Nephron progenitor cell (in vitro differentiated cells): ENCODE measurements at places on chromosomes 11 and 22.

DNA sequence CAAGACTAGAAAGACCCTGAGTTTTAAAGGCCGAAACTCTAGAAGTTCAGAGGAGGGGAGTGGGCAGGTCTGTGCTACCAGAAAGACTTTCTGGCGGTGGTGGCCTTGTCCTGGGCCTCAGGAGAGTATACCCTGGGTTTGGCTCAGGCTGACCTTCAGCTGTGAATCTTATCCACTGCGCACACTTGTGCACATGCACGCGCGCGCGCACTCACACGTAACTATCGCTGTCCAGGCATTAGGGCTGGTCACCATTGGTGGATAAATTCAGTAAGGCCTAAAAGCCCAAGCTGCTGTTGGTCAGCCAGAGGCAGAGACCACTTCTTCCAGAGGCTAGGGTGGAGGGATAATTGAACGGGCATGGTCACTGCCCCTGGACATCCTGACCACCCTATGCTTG lies 25.1 kb downstream of the ARHGEF17 start:
- H3K27ac ChIP-seq: peak overlapping the region; percentile 98
- H3K36me3 ChIP-seq: no peaks in the 10 kb centered on the region
- H3K4me1 ChIP-seq: peaks cover 92% of the 10 kb centered on the region
- peak overlapping the region; percentile 69 for H3K4me3 ChIP-seq

DNA sequence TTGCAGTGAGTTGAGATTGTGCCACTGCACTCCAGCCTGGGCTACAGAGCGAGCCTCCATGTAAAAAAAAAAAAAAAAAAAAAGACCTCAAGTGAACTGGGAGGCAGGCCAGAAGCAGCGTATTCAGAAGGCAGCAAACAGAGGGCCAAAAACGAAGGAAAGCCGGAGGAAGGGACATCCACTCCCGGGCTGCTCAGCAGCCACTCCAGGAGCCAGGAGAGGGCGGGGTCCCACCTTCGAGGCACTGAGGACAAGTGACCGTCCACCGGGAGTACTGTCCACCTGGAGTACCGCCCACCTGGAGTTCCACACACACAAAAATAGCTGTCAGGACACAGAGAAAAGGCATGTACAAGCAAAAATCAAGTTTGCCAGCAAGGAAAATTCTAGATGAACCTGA lies 5.5 kb downstream of the TOLLIP start:
- no peak overlapping the region for H3K4me3 ChIP-seq
- H3K27ac ChIP-seq: no peak overlapping the region
- H3K4me1 ChIP-seq: peaks cover 78% of the 10 kb centered on the region

- no peaks in the 10 kb centered on the region for H3K27me3 ChIP-seq
- no peak overlapping the region for H3K4me3 ChIP-seq
These were observed 24.1 kb upstream of the CCDC89 start for GRCh38 chr11:85709941-85710702.

GRCh38 chr11:121482231-121483129 lies 29.7 kb upstream of the SORL1-AS1 start:
- H3K27me3 ChIP-seq: peaks cover 3% of the 10 kb centered on the region
- no peak for DNase-seq

DNA sequence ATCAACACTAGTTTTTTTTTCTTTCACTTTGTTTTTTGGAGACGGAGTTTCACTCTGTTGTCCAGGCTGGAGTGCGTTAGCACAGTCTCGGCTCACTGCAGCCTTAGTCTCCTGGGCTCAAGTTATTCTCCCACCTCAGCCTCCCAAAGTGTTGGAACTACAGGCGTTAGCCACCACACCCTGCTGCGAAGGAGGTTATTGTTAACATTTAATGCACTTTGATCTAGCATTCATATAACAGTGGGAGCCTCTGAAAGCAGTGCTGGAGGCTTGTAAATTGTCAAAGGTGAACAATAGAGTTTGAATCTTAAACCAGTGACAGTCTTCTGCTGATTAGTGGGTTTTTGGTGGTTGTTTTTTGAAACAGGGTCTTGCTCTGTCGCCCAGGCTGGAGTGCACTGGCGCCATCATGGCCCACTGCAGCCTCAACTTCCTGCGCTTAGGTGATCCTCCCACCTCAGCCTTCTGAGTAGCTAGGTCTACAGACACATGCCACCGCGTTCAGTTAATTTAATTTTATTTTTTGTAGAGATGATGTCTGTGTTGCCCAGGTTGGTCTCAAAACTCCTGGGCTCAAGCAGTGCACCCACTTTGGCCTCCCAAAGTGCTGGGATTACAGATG lies 96.9 kb upstream of the HORMAD2 start:
- no peak overlapping the region for H3K4me3 ChIP-seq
- H3K4me1 ChIP-seq: peaks cover 14% of the 10 kb centered on the region
- H3K27ac ChIP-seq: no peak overlapping the region
- no peak for DNase-seq
- no peaks in the 10 kb centered on the region for H3K27me3 ChIP-seq

GRCh38 chr11:2760196-2760871 lies 60.5 kb upstream of the KCNQ1OT1 start:
- no peaks in the 10 kb centered on the region for H3K36me3 ChIP-seq
- H3K4me1 ChIP-seq: peaks cover 33% of the 10 kb centered on the region
- no peak overlapping the region for H3K27ac ChIP-seq
- H3K27me3 ChIP-seq: peaks cover 7% of the 10 kb centered on the region

DNA sequence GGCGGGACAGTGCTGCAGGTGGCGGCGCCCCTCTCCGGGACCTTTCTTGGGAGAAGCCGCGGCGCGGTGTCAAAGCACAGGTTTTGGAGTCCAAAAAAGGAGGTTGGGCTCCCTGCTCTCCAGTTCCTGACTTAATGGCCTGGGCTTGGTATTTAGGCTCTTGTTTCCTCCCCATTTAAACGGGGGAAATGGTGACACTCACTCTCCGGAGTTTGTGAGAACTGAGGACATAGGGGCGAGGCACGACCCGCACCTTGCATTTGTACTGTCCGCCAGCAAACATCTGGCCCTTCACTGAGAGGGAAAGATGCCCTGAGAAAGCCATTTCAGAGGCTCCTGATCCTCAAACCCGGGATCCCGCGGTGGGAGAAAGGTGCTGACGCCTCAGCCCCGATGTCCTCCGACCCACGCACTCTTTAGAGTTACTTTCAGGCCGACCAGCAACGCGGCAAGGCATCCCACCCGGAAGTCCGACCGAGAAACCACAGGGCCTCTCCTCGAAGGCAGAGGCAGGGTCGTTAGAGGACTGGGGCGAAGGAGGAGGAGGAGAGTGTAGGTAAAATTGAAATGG lies 2.9 kb upstream of the WDR74 start:
- H3K36me3 ChIP-seq: peaks cover 10% of the 10 kb centered on the region
- peak; percentile 50 for DNase-seq
- H3K4me1 ChIP-seq: peaks cover 27% of the 10 kb centered on the region
- H3K4me3 ChIP-seq: no peak overlapping the region
- H3K27me3 ChIP-seq: peaks cover 8% of the 10 kb centered on the region

- DNase-seq: peak; percentile 53
- H3K36me3 ChIP-seq: no peaks in the 10 kb centered on the region
- peaks cover 38% of the 10 kb centered on the region for H3K27me3 ChIP-seq
- H3K4me1 ChIP-seq: no peaks in the 10 kb centered on the region
- no peak overlapping the region for H3K4me3 ChIP-seq
These were observed 550.9 kb upstream of the CCDC90B start for GRCh38 chr11:83836883-83837654.

- peaks cover 38% of the 10 kb centered on the region for H3K4me1 ChIP-seq
- H3K27ac ChIP-seq: no peak overlapping the region
- DNase-seq: no peak
- no peak overlapping the region for H3K4me3 ChIP-seq
- H3K36me3 ChIP-seq: peaks cover 14% of the 10 kb centered on the region
These were observed 147.5 kb downstream of the ST3GAL4 start for GRCh38 chr11:126502982-126503381.

DNA sequence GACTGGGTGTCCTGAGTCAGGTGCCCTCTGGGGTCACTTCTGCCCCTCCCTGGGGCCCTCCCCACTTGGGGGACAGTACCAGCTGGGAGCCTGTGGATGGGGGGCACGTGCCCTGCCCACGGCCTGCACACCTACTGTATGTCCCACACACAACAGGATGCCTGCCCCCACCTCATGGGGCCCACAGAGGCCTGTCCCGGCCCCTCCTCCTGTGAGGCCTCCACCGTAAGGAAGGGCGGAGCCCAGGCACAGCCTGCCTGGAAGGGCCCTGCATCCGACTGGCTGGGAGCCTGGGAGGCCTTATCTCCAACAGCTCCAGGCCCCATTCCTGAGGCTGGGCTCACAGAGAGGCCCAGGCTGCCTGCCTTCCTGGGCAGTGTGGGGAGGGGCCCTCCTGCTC lies 47.8 kb downstream of the BRSK2 start:
- H3K27ac ChIP-seq: no peak overlapping the region
- DNase-seq: no peak
- H3K27me3 ChIP-seq: peaks cover 11% of the 10 kb centered on the region
- H3K4me1 ChIP-seq: no peaks in the 10 kb centered on the region

- no peak for DNase-seq
- H3K4me3 ChIP-seq: no peak overlapping the region
- no peaks in the 10 kb centered on the region for H3K36me3 ChIP-seq
- H3K27ac ChIP-seq: no peak overlapping the region
- peaks cover 2% of the 10 kb centered on the region for H3K27me3 ChIP-seq
These were observed 220.9 kb downstream of the PGR start for GRCh38 chr11:100908746-100909145.

DNA sequence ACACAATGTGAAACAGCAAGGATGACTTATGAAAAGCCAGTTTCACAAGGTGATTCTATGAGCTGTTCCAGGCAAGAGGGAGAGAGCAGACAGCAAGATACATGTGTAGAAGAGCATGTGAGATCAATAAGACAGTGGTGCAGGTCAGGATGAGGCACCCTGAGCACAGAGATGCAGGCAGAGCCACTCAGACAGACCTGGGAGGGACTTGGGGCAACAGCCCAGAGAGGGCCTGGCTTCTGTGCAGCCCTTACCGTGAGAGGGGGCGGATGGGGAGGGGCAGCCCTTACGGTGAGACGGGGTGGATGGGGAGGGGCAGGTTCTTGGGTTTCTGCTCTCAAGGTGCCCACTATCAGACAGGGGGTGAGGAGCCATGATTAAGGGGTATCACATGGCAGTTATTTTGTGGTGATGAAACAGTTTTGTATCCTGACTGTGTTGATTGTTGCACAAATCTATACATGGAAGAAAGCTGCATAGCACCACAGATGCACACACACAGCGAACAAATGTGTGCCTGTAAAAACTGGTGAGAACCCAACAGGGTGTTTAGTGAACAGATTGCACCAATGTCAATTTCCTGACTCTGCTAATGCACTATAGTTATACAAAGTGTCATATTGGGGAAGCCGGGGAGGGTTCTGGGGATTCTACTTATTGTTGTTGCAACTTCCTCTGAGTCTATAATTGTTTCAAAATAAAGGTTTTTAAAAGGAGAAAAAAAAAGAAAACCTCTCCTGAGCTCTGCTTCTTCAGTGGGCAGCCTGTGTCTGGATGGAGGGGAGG lies 5.2 kb upstream of the C22orf42 start:
- H3K27ac ChIP-seq: peak overlapping the region; percentile 60
- peaks cover 14% of the 10 kb centered on the region for H3K27me3 ChIP-seq
- DNase-seq: no peak
- peaks cover 5% of the 10 kb centered on the region for H3K4me1 ChIP-seq
- no peak overlapping the region for H3K4me3 ChIP-seq

DNA sequence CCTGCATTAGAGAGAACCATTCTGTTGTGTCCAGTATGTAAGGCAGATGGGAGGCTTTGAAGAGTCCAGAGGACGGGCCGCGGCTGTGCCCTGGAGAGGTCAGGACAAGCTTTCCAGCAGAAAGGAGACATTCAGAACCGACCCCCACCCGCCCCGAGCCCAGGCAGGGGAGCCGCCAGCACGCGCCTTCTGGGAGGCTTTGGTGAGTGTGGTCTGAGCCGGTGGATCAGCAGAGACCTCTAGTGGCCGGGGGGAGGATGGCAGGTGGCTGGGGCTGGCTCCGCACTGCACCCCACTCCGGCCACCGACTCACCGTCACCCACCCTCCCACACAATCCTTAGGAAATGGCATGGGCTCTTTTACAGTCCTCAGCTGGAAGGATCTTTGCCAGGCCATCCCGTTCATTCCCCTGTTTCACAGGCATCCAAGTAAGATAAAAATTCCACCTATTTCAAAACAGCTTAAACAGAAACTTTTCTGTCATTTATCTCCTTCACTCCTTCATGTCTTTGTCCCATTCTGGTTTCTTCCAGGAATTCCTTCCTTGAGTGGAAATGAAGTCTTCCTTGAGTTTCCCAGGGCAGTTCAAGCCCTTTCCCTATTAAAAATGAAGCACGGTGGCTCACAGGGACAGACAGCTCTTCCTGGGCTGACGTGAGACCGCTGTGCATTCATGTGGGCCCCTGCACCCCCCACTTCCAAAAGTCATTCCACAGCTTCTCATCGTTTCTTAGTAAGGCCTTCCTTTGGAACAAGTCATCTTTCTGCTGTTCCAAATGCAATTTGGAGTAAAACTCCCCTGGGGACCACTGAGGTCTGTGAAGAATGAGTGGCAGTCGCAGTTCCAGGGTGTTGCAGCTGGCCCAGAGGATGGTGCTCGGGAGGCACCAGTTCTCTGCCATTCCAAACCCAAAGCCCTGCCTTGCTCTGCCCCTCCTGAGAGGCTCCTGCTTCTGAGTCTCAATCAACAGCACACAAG lies 91.0 kb downstream of the FEZ1 start:
- peak overlapping the region; percentile 39 for H3K4me3 ChIP-seq
- peaks cover 21% of the 10 kb centered on the region for H3K36me3 ChIP-seq
- DNase-seq: peak; percentile 90
- H3K4me1 ChIP-seq: peaks cover 84% of the 10 kb centered on the region
- no peaks in the 10 kb centered on the region for H3K27me3 ChIP-seq

- no peaks in the 10 kb centered on the region for H3K36me3 ChIP-seq
- no peak overlapping the region for H3K27ac ChIP-seq
- no peak for DNase-seq
- H3K4me1 ChIP-seq: peaks cover 11% of the 10 kb centered on the region
These were observed 18.5 kb downstream of the KRTAP5-5 start for GRCh38 chr11:1647901-1648652.

GRCh38 chr11:131025020-131025419 lies 108.7 kb upstream of the SNX19 start:
- no peak overlapping the region for H3K27ac ChIP-seq
- peaks cover 13% of the 10 kb centered on the region for H3K27me3 ChIP-seq
- H3K4me1 ChIP-seq: peaks cover 6% of the 10 kb centered on the region
- peak; percentile 15 for DNase-seq
- H3K36me3 ChIP-seq: no peaks in the 10 kb centered on the region

DNA sequence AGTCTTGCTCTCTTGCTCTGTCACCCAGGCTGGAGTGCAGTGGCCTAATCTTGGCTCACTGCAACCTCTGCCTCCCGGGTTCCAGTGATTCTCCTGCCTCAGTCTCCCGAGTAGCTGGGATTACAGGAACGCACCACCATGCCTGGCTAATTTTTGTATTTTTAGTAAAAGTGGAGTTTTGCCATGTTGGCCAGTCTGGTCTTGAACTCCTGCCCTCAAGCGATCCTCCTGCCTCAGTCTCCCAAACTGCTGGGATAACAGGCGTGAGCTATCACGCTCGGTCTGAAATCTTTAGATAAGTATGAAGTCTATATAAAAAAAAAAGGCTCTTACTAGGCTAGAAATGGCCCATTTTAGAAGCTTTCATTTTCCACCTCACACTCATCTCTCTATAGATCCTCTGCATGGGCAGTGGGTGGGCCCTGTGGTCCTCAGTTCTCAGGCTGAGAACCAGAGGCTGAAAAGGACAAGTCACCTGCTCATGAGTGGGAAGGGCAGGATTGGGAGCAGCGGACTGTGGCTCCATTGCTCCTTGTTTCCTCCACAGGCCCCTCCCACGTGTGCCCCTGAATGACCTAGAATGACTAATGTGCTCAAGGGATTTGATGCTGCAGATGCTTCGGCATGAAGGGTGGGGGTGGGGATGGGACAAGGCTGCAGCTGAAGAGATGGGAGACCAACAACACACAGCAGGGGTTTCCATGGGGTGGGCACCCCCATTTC lies 19.8 kb upstream of the PRAME start:
- H3K27me3 ChIP-seq: peaks cover 62% of the 10 kb centered on the region
- peaks cover 18% of the 10 kb centered on the region for H3K4me1 ChIP-seq
